ENCODE measurements at places on chromosomes 7 and 10.

- DNase-seq = no peak
These were observed 156.8 kb upstream of the LYZL1 start for GRCh38 chr10:29131952-29132547.

GRCh38 chr7:15686295-15686956 is at the start of gene MEOX2:
TSS of gene MEOX2 (minus strand) at chr7:15686683. CDS start at chr7:15686402, 281 bp downstream.
- DNase-seq = peak; percentile 77

- no peak for DNase-seq
These were observed 89.0 kb downstream of the JMJD1C start for GRCh38 chr10:63376560-63377304.

DNA sequence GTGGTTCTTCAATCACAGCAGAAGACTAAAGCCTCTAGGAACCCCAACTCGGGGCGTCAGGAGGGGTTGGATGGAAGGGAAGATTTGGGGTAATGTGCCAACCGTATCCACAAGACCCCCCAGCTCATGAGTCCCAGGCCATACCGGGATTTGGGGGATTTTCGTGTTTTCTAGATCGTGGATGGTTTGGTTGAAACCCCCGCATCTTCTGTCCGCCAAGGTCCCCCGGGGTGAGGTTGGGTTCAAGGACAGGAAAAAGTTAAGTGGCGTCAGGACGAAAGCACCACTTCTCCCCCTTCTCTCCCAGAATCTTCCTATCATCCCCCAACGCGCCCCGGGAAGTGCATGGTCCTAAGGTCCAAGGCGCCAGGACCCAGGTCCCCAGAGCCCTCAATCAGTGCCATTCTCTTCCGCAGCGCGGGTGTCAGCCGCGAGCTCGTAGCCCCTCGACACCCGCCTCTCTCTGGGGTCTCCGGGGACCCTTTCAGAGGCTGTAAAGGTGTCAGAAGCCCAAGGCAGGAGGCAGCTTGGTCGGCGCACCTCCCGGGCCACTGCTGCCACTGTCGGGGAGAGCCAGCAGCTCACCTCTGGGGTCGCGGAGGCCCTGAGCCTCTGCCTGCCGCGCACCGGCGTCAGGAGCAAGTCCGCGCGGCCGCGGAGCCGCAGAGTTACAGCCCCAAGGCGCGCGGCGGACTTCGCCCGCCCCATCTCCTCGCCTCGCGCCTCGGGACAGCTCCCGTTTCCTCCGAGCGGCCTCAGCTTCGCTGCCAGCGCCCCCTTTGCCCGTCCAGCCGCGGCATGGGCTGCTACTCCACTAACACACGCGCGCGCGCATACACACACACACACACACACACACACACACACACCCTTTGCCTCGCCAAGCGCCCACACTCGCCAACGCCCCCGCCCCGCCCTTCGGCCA is 1.5 kb downstream of the MKX start:
- DNase-seq = peak; percentile 69

- no peak for DNase-seq
These were observed 141.4 kb downstream of the DOCK4 start for GRCh38 chr7:112064627-112065385.

DNA sequence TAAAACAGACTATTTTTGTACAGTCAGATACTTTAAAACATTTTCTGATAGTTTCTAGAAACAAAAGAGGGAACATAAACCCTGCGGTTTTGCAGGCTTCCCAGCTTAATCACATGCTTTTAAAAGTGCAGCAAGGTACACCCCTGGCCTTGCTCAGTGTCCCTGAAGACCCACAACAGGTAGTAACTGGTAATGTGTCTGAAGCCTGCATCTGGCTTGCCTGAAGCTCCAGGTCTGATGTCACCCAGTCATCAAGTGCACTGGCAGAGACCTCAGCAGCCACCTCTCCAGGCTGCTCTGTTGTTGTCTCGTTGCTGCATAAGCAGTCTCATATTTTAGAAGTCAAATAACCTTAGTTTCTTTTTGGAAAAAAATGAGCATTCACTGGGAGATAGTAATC is 376.1 kb upstream of the MTPN start:
- no peak for DNase-seq

DNA sequence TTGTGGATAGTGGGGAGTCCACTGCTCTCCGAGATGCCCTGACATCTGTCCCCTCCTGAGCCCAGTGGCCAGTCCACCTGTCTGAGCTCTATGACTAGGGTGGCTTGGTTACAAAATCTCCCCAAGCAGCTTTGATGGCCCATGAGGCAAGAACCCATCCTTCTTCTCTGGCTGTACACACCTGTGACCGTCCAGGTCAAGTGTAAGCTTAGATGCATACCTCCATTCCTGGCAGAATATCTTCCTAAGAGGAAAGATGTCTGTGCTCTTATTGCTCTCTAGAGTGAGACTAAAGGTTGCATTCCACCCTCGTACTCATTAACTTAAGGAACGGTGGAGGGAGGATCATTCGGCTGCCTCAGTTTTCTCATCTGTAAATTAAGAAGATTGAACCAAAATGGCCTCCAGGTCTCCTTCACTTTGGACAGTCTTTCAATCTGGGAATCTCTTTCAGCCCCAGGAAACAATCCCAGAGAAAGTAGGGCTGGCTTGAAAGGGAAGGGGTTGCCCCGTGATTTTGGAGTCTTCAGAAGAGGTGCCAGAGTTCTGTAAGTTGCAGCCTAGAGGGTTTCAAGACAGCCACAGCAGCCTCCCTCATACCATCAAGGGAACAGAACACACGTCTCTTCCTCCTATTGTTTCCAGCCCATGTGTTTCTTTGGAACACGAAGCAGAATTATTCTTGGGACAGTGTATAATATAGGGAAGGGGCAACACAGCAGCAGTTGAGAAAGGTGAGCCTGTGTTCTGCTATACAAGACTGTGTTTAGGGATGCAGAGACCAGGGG is 5.5 kb downstream of the HOXA4 start:
- DNase-seq = no peak

DNA sequence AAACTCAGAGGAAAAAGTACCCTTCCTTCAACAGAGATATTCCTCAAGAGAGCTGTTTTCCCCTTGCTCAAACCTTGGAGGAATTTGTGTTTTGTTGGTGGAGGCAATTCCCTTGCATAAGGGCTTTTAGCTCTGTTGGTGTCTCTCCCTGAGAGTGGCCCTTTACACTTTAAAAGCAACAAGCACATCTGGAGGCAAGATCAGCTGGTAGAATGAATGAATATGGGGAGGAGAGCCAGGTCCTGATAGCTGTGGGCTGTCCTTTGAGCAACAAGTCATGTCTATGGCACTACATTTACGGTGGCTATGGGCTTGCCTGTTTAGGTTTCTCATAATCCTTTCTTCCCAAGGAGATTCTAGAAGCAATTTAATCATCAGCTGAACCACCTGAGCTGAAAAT is 384.0 kb downstream of the SORCS3 start:
- DNase-seq = no peak

GRCh38 chr10:34916314-34916713 is 101.2 kb upstream of the PARD3 start:
- DNase-seq = no peak

- DNase-seq = no peak
These were observed 687.3 kb downstream of the KCNMA1 start for GRCh38 chr10:76950354-76950753.

GRCh38 chr10:104582602-104582951 is 58.5 kb upstream of the SORCS3 start:
- no peak for DNase-seq

DNA sequence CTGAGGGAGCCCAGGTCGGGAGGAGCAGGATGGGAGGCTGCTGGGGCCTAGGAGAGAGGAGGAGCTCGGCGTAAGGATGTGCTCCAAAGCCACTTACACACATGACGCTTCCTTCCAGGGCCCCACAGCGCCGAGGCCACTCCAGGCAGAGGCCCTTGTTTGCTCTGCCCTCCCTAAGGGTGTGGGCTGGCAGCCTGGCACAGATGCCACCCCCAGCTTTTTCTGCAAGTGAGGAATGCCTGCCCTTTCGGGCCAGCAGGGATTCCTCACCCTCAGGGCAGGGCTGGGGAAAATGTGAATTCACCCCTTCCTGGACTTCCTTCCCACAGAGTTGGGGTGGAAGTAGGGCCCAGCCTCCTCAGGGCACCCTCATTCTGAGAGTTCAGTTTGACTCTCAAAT is 5.6 kb upstream of the AQP1 start:
- no peak for DNase-seq

DNA sequence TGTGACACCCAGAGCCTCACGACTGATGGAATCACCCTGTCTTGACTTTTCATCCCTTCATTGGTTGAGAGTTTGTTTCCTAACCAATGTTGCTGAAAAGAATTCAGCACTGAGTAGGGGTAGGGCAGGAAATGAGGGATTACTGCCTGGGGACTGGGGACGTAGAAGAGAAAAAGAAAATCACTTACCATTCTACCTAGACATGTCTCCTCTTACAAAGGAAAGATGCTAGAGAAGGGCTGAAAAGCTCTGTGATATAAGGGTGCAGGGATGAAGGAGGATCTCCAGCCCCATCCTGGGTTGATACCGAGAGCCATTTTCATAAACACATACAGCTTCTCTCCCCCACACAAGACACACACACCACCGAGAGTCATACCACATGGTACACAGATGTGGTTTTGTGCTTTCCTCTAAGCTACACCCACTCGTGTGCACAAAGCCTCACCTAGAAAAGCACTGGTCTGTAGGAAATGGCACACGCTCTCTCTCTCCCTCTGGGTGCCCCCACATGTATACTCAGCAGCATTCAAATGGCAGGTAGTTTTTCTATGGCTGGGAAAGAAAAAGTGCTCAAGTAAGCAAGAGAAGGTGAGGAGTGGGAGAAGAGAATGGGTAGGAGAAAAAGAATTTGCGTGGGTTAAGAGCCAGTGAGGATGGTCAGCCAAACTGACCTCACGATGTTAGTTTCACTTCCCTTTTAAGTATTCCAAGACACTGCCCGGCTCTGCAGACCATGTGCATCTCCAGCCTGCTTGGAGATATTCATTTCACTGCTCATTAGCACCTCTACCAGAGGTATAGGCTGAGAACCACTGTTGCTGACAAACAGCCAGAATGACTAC is 85.8 kb downstream of the CALD1 start:
- DNase-seq = no peak

GRCh38 chr10:30368065-30368718 is 19.1 kb upstream of the MTPAP start:
- no peak for DNase-seq

GRCh38 chr7:108454674-108455550 is 1.3 kb downstream of the NRCAM start:
- peak; percentile 73 for DNase-seq

DNA sequence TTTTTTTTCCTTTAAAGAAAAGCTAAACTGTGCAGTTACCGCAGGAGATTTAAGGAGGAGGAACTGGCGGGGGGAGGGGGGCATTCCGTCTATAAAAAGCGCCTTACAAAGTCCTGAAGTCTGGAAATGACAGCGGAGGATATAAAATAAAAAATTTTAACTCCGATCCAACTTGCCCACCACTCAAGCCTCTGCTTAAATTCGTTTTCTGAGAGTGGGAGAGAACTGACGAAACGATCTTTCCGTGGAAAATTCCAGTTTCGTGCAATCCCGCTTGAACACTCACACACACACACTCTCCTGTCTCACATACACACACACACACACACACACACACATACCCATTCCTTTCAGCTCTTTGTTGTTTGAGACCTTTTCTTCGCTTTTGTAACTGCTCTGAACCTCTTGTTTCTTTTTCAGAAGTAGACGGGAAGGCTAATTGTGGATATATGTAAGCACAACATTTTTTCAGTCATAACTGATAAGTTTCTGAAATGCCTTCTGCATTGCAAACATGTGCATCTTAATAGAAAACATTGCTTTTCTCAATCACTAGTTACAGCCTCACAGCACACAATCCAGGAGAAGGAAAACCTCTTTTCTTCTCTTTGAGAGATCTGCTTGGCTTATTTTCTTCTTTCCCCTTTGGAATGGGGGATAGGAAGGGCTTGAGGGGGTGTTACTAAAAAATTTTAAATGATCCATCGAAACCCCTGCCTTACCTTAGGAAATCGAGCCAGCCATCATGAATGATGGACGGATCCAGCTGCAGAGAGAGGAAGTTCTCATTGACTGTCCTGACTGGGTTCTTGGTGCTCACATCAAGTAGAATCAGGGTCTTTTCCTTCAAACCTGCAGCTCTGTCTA is 628 bp downstream of the HPSE2 start:
- DNase-seq = no peak

DNA sequence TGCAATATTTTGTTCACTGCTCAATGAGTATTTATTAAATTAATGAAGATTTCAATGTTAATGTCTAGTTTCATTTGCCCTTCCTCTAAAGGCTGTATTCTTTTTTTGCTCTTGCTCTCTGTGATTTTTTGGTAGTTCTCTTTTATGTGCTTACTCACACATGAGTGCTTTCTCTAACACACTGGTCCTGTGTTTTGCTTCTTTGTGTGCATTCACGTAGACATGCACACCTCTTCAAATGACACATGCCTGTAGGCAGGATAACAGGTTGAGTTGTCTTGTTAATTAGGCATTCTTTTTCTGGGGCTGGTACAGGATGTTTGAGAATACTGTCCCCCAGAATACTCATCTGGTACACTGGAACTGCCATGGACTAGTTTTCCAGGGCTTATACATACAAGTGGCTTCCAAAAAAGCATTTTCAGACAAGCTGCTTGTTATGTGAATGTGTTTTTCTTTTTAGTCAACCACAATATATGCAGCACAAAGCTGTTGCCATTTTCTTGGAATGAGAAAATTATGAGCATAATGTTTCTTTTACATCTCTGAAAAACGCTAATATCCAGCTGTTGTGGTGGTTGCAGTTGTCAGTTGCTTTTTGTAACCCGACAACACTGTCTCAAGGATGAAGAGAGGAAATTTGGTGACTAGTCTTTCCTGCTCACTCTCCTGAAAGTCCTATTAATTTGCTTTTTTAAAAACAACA is 416.4 kb downstream of the AUTS2 start:
- DNase-seq = no peak

- DNase-seq = no peak
These were observed 59.6 kb upstream of the CAPZA2 start for GRCh38 chr7:116802746-116803152.

DNA sequence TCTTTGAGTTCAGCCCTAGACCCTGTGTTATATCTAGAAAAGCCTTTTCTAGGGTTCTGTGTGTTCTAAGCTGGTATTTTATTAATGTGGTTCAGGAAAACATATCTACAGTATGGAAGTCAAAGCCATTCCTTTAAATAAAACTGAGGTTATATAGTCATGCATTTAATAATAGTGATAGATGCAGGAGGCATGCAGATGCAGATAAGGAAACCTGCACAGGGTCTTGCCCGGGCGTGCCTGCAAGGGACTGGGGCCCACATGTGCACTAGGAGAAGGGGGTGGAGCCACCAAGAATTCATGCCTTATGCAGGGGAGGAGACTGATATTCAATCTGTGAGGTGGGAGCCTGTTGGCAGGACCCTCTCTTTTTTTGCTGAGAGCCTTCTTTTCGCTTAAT is 171.5 kb downstream of the PRPF18 start:
- no peak for DNase-seq

DNA sequence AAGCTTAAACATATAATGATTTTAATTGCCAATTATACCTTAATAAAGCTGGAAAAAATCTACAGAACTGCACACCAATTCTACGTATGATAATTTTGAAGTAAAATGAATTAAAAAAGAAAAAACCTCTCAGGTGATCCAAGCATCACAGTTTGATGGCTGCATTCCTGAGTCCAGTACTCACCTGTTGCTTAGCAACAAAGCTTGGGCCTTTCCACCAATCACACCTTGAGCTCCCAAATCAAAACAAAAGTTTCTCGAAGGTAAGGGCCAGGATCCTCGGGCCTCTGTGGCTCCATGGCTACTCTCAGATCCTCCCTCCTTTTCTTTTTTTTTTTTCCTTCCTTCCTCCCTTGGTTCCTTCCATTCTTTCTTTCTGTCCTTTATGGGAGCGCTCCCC is 137.2 kb upstream of the PCBD1 start:
- no peak for DNase-seq
